PC-3 (cell line): ENCODE measurements at places on chromosomes 1 and 21. TPM values are rescaled to one million over a fixed set of nuclear protein-coding genes. Genes with fewer than 3 reads are reported as not detected.

DNA sequence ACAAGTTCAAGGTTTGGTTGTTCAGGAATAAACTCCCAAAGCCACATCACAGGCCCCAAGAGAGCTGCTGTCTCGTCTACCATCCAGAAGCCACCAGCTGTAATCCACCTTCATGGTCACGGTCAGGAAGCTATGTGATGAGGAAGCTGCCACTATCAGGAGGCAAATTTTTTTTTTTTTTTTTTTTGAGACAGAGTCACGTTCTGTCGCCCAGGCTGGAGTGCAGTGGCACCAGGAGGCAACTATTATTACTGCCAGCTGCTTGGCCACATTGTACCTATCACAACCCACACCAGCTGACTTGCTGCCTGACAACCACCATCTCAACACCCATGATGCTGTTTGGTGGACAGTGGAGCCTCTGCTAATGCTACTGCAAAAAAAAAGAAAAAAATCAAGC lies 124.1 kb downstream of the OMA1 start:
- H3K27ac ChIP-seq = no peak overlapping the region
- DNase-seq = no peak
- no peaks in the 10 kb centered on the region for H3K36me3 ChIP-seq

The UAP1 gene
- total RNA-seq = 116 and 118 TPM in 2 replicates

GRCh38 chr1:82901118-82901517 lies 1097.8 kb downstream of the TTLL7 start:
- H3K4me1 ChIP-seq = peaks cover 6% of the 10 kb centered on the region; the same call in 1 of the 2 replicates
- no peak overlapping the region for H3K4me3 ChIP-seq
- peak; percentile 27 for DNase-seq
- no peaks in the 10 kb centered on the region for H3K36me3 ChIP-seq

GRCh38 chr1:119372503-119373086 lies 4.0 kb downstream of the HAO2 start:
- H3K27me3 ChIP-seq = peaks cover 15% of the 10 kb centered on the region
- H3K4me1 ChIP-seq = peaks cover 25% of the 10 kb centered on the region
- no peak overlapping the region for H3K27ac ChIP-seq
- peak; percentile 80 for DNase-seq
- no peak overlapping the region for H3K4me3 ChIP-seq

The KRTAP6-3 gene
- total RNA-seq = not detected in 2 replicates

GRCh38 chr1:151939779-151940178 lies 30.5 kb upstream of the THEM4 start:
- H3K27me3 ChIP-seq = no peaks in the 10 kb centered on the region
- DNase-seq = no peak

DNA sequence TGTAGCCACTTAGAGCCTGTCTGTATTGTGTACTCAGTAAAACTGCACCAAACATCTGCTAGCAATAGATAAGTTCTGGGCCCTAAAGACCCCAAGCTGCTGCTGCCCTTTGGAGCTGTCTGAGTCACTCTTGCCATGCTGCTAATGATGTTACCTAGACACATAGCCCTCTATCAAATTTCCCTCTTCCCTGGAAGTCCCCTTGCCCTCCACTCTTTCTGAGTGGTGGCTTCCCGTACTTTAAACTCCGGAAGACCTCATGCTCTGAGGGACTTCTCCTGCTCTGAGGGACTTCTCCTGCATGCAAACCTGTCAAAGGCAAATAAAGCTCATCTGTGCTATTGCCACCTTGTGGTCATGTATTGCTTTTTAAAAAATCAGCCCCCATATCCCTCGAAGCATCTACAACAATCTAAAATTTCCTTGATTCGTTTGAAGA lies 34.0 kb downstream of the FH start:
- H3K4me3 ChIP-seq = no peak overlapping the region
- no peaks in the 10 kb centered on the region for H3K36me3 ChIP-seq
- DNase-seq = peak; percentile 73
- H3K27me3 ChIP-seq = no peaks in the 10 kb centered on the region
- H3K27ac ChIP-seq = no peak overlapping the region; the same call in 1 of the 2 replicates

GRCh38 chr1:10788592-10789006 lies 7.8 kb downstream of the CASZ1 start:
- H3K27ac ChIP-seq = no peak overlapping the region
- H3K4me1 ChIP-seq = peaks cover 11% of the 10 kb centered on the region
- peak; percentile 21 for DNase-seq
- no peaks in the 10 kb centered on the region for H3K27me3 ChIP-seq

DNA sequence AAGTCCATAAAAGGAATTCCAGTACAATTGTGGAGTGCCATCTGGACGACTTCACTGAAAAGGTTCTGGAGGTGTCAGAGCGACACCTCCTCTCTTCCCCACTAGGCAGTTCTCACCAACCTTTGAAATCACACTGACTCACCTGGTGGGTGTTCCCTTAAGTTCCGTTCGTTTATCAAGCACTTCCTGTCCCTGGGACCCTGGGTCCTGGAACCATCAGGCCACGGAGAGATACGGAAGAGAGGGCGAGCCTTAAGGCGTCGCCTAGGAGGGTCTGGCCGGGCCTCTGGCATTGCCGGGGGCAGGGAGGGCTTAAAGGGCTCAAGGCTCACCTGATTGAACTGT lies 317 bp downstream of the SPAG17 start:
- H3K4me3 ChIP-seq = no peak overlapping the region
- H3K4me1 ChIP-seq = no peaks in the 10 kb centered on the region
- H3K27me3 ChIP-seq = peaks cover 20% of the 10 kb centered on the region; the same call in 1 of the 2 replicates
- H3K36me3 ChIP-seq = no peaks in the 10 kb centered on the region
- no peak for DNase-seq

DNA sequence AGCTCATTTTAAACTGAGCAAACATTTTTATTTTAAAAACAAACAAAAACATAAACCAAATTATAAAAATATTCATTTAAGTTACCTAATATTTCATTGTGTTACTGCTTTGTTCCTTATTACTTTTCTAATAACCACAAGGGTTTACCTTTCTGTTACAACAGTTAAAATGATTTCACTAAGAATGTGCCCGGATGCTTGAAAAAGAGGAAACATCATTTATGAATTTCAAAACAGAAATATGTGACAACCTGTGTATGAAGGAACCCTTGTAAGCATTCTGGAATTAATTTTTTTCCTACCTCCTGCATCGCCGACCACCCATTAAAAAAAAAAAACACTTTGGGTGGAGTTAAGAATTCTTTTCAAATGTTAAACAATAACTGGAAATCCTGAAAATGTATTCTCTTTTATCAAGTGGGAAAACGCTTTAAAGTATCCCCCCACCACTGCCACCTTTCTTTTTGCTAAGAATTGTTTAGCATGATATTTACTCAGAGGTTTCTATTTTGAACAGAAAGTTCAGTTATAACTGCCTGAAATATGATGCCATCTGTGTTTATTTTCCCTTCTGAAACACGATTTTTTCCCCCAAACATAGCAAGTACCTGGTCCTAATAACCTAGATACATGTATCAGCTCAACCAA lies 9.1 kb downstream of the CYYR1 start:
- H3K27me3 ChIP-seq = no peaks in the 10 kb centered on the region
- DNase-seq = no peak
- no peak overlapping the region for H3K4me3 ChIP-seq
- no peak overlapping the region for H3K27ac ChIP-seq
- no peaks in the 10 kb centered on the region for H3K4me1 ChIP-seq

- no peak overlapping the region for H3K27ac ChIP-seq
- H3K27me3 ChIP-seq = peaks cover 48% of the 10 kb centered on the region
- H3K36me3 ChIP-seq = no peaks in the 10 kb centered on the region
- no peak overlapping the region for H3K4me3 ChIP-seq
These were observed 207.7 kb downstream of the BARHL2 start for GRCh38 chr1:90509225-90510048.

- DNase-seq = no peak
- H3K27ac ChIP-seq = no peak overlapping the region
- peaks cover 52% of the 10 kb centered on the region for H3K27me3 ChIP-seq
- no peaks in the 10 kb centered on the region for H3K4me1 ChIP-seq
- H3K4me3 ChIP-seq = no peak overlapping the region
- no peaks in the 10 kb centered on the region for H3K36me3 ChIP-seq
These were observed 148.7 kb downstream of the FCRL5 start for GRCh38 chr1:157403608-157404007.

- DNase-seq = no peak
- H3K4me3 ChIP-seq = no peak overlapping the region
These were observed 159.0 kb downstream of the PTBP2 start for GRCh38 chr1:96880626-96881025.

- H3K27ac ChIP-seq = no peak overlapping the region
- no peaks in the 10 kb centered on the region for H3K36me3 ChIP-seq
- DNase-seq = peak; percentile 52
- H3K4me3 ChIP-seq = no peak overlapping the region
These were observed 147.1 kb downstream of the DNM3 start for GRCh38 chr1:171988243-171988885.

GRCh38 chr1:154565876-154566275 lies 1.7 kb upstream of the CHRNB2 start:
- DNase-seq = no peak
- H3K4me3 ChIP-seq = no peak overlapping the region
- no peaks in the 10 kb centered on the region for H3K36me3 ChIP-seq
- H3K27ac ChIP-seq = no peak overlapping the region
- H3K4me1 ChIP-seq = no peaks in the 10 kb centered on the region
- peaks cover 26% of the 10 kb centered on the region for H3K27me3 ChIP-seq

DNA sequence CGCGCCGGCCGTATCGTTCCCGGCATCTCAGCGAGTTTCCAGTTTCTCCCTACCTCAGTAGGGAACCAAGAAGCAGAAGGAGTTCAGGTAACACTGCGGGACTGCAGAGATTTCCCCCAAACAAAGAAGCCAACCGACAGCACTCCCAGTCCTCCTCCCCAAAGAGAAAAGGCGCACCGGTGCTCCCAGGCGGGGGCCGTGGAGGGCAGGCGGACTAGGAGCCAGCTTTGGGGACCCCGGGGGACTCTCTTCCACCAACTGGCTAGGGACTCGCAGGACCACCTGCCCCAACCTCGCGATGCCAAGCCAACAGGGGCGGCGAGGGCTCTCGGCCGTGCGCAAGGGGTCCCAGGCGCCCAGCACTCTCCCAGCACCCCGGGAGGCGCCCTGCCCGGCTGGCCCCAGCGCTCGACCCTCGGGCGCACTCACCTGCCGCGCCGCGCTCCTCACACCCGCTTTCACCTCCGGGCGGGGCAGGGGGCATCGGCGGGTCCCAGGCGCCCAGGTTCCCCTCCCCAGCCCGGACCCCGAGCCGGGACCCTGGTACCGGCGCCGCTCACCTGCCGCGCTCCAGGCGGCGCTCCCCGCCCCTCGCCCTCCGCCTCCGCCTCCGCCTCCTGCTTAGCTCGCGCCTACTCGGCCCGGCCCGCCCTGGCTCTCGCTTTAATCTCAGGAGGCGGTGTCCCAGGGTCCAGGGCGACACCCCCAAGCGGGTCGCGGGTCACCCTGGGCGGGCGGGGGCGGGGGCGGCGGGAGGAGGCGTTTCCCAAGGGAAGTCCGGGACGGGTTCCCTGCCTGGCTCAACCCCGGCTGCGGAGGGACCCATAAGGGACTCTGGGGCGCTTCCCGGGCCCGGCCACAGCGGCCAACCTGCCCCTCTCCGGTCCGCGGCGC lies at the start of gene TMPRSS2:
Gene TMPRSS2, minus strand, starts transcription at position 638 of the 894 bp plus-strand sequence. CDS start 10,025 bp downstream, outside the sequence.
- peak within 1 kb of the TSS; percentile 12; the same call in 1 of the 2 replicates for H3K27ac ChIP-seq
- H3K36me3 ChIP-seq = no peaks in the 10 kb centered on the region
- peak within 1 kb of the TSS; percentile 83 for H3K4me3 ChIP-seq
- H3K4me1 ChIP-seq = peaks cover 23% of the 10 kb centered on the region
- no peaks in the 10 kb centered on the region for H3K27me3 ChIP-seq
- DNase-seq = peak; percentile 68

- H3K36me3 ChIP-seq = peaks cover 39% of the 10 kb centered on the region; the same call in 1 of the 2 replicates
- DNase-seq = no peak
- no peak overlapping the region for H3K27ac ChIP-seq
These were observed 23.7 kb downstream of the MKNK1 start for GRCh38 chr1:46580140-46580903.

- H3K27me3 ChIP-seq = no peaks in the 10 kb centered on the region
- DNase-seq = no peak
- H3K27ac ChIP-seq = no peak overlapping the region
These were observed 40.7 kb downstream of the SIPA1L2 start for GRCh38 chr1:232589111-232589811.

- peak overlapping the region; percentile 77 for H3K4me3 ChIP-seq
- H3K4me1 ChIP-seq = peaks cover 12% of the 10 kb centered on the region; the same call in 1 of the 2 replicates
- DNase-seq = no peak
- H3K27me3 ChIP-seq = no peaks in the 10 kb centered on the region
- no peak overlapping the region for H3K27ac ChIP-seq
- H3K36me3 ChIP-seq = no peaks in the 10 kb centered on the region
These were observed 488 bp downstream of the DBT start for GRCh38 chr1:100249155-100249536.

The SEC16B gene
- total RNA-seq = 0.07 and 0.40 TPM in 2 replicates

The HJV gene
- total RNA-seq = not detected in 2 replicates

DNA sequence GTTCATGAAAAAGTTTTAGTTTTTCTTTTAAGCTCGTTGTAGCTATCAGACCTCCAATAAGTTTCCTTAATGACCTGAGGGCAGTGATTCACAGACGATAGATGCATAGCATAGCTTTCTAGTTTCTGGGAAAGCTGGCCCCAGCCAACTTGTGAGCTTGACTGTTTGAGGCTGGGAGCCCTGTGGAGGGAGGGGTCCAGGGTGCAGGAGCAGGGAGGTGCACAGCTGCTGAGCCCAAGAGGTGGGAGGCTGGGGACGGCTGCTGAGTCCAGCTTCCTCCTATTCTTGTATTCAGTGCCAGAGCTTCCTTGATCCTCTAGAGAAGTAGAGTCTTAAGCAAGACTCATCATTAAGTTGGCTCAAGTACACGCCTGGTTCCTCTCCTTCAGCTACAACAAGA lies 11.0 kb upstream of the AVPR1B start:
- H3K27ac ChIP-seq = no peak overlapping the region
- H3K36me3 ChIP-seq = 0 out of 2 replicates have a peak, but pooled peaks cover 3% of the 10 kb centered on the region
- H3K27me3 ChIP-seq = peaks cover 23% of the 10 kb centered on the region
- peak; percentile 65 for DNase-seq

The KLF17 gene
- total RNA-seq = 0.26 and 0.58 TPM in 2 replicates

GRCh38 chr1:154006136-154006535 lies 15.6 kb downstream of the RPS27 start:
- no peak overlapping the region for H3K4me3 ChIP-seq
- H3K36me3 ChIP-seq = no peaks in the 10 kb centered on the region
- no peak for DNase-seq
- no peaks in the 10 kb centered on the region for H3K27me3 ChIP-seq
- H3K4me1 ChIP-seq = no peaks in the 10 kb centered on the region
- no peak overlapping the region for H3K27ac ChIP-seq

The HSD11B1 gene
- not detected in 2 replicates for total RNA-seq

The TTC39A gene
- total RNA-seq = 11.1 and 12.3 TPM in 2 replicates

- H3K4me1 ChIP-seq = peaks cover 17% of the 10 kb centered on the region
- no peak overlapping the region for H3K27ac ChIP-seq
- H3K4me3 ChIP-seq = no peak overlapping the region
- DNase-seq = no peak
- H3K27me3 ChIP-seq = no peaks in the 10 kb centered on the region
These were observed 38.2 kb downstream of the CRYAA start for GRCh38 chr21:43207043-43207315.

The CASZ1 gene
- total RNA-seq = 12.8 and 21.4 TPM in 2 replicates
